ENCODE measurements at places on chromosomes 6 and 20. TPM values are rescaled to one million over a fixed set of nuclear protein-coding genes. Genes with fewer than 3 reads are reported as not detected.
A peak's percentile ranks its signal among the peaks of the same experiment; 100 is the strongest.

The BEND6 gene
- total RNA-seq = 0.35 TPM

The NKAIN4 gene
- total RNA-seq = not detected

GRCh38 chr20:35328095-35328685 lies 36.0 kb upstream of the FAM83C start:
- no peak for DNase-seq

DNA sequence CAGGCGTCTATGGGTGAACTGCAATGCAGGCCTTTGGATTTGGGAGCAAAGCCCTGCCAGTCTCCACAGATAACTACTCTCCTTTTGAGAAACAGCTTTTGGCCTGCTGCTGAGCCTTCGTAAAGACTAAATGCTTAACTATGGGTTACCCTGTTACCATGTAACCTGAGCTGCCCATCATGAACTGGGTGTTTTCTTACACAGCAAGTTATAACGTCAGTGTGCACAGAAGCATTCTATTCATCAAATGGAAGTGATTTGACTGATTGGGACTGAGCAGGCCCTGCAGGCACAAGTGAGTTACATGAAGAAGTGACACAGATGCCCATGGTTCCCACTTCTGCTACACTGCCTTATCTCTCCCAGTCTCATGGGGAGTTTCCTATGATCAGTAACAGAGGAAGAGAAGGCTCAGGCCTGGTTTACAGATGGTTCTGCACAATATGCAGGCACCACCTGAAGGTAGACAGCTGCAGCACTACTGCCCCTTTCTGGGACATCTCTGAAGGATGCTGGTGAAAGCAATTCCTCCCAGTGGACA lies 319.1 kb downstream of the CD83 start:
- no peak for DNase-seq

GRCh38 chr6:158488065-158488464 lies 71.8 kb upstream of the TMEM181 start:
- DNase-seq = no peak

The ZHX3 gene
- total RNA-seq = 37.8 TPM

DNA sequence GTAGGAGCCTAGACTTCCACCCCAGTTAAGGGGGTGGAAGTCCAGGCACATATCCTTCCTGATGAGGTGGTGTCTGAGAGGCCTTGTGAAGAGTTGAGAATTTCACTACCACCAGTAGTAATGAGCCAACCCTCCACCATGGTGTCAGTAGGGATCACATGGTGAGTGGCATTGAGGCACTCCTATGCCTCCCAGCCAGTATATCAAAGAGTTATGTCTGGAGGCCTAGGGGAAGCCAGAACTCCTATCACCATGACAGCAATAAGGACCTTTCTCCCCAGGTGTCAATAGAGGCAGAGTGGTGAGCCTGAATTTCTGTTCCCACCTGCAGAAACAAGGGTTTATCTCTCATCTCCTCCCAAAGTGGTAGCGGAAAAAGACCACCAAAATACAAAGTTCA lies 106.6 kb upstream of the ADTRP start:
- DNase-seq = no peak

The KIAA1755 gene
- total RNA-seq = 5.3 TPM

- DNase-seq = no peak
Measured at GRCh38 chr6:38320358-38320757, 319.4 kb downstream of the BTBD9 start.

- DNase-seq = no peak
Measured at GRCh38 chr6:74357321-74357720, 661.3 kb downstream of the CD109 start.

- no peak for DNase-seq
Measured at GRCh38 chr6:43744931-43745727, 24.9 kb upstream of the VEGFA start.

DNA sequence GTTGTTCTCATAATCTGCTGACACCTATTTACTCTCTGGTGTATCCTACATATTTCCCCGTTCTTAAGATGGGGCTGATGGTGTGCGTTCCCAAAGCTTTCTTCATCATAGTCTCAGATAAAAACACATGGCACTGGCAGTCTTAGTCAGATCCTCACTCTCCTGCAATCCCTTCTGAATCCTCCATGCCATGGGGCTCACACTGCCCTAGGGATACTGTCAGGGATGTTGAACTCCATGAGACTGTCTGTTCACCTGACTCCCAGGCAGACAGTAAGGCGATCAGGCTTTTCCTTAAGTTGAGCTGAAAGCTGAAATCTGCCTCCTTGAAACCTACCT lies 76.0 kb downstream of the SLX4IP start:
- no peak for DNase-seq

- no peak for DNase-seq
Measured at GRCh38 chr6:53056273-53056672, 8.9 kb upstream of the FBXO9 start.

GRCh38 chr6:7628909-7629308 lies 38.9 kb downstream of the SNRNP48 start:
- no peak for DNase-seq

The C20orf144 gene
- total RNA-seq = not detected

- no peak for DNase-seq
Measured at GRCh38 chr20:1696521-1697209, 39.1 kb upstream of the SIRPG start.

The CRISP2 gene
- not detected for total RNA-seq

DNA sequence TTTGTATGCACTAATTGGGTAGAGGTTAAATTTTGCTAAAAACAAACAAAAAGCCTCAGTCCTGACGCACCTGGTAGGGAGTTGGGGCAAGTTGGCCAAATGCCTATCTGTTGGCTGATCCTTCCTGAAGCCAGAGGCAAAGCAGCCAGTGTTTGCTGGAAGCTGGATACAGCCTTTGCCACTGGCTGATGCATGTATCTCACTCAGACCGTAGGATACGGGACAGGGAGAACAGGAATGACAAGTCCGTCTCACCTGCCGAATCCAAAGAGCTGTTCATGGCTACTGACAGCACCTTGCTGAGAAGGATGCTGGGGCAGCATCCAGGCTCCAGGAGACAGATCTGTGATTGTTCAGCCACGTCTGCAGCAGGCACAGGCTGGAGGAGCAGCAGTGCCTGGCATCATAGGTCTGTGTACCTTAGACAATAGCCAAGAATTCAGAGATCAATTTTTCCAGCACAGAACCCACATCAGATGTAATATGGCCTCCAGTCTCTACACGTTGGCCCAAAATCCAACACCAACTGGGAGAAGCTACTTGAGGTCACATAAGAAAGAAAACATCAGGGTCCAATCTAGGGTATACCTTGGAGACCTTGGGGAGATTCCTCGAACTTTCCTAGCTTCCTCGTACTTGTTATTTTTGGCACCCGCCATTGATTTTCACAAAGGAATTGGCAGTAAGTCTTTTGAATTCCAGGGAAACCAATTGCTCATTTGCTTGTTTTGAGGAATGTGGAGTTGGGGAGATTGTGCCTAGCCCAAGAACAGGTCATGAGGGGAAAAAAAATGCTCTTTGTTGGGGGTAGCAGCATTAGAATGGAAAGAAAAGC lies 108.5 kb upstream of the ARMC2 start:
- no peak for DNase-seq

DNA sequence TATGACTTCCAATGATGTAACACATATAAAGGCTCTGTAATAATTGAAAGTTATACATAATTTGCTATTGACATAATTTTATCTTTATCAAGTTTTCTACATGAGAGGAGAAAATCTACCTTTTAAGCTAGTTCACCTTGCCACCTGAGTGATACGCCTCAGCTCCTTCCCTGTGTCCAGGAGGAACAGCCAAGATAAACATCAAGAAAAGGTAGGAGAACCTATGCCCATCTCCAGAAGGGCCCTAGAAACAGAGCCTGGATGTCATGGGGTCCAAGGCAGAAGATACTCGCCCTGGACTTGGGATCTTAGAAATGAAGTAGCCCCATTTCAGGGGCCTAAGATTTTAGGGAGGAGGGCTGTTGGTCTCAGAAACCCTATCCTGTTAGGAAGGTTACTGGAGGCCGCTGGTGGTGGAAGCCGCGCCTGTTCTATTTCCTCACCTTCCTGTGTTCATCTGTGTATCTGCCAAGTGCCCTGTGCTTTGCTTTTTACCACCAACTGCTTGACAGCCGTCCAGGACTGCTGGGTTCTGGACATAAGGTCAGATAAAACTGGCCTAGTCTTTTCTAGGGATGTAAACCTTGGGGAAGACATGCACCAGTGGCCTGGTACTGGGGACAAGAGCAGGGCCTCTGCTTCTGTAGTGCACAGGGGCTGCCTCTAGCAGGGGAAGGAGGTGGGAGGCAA lies 178.5 kb downstream of the ARID1B start:
- peak; percentile 79 for DNase-seq

DNA sequence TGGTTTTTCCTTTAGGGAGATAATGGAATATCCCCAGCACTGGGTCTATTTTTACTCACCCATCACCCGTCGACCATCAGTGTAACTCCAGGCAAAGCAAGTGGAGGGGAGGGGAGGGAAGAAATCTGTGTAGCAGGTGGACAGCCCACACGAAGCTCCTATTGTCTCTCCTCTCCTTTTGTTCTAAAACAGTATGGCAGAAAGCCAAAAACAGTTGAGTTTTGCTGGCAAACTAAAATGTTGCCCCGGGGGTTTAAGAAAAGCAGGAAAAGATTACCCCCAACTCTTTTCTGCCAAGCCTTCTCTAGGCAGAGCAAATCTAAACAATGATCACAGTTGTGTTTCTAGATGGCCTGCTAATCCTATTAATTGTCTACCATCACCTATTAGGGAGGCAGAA lies 89.7 kb downstream of the PREP start:
- no peak for DNase-seq

GRCh38 chr6:25921525-25922203 lies 8.8 kb downstream of the SLC17A2 start:
- DNase-seq = no peak

DNA sequence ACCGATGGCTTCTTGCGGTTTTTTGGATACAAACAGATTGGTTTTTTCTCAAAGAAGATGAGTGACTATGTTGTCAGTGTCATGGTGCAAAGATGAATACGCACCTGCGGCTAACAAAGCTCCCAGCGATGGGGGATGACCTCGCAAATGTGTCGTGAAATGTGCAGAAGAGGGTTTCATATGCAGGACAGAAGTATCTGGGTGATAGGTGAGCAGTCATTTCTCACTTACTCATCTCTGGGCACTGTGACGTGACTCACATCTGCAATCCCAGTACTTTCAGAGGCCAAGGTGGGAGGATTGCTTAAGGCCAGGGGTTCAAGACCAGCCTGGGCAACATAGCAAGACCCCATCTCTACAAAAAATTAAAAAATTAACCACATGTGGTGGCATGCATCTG lies 216.3 kb downstream of the ERMARD start:
- DNase-seq = no peak

Measured in left ventricle myocardium superior (tissue), 1 donor.